ENCODE measurements at places on chromosomes 4 and X.

GRCh38 chr4:127140306-127140705 lies 492.5 kb upstream of the INTU start:
- no peak for DNase-seq

DNA sequence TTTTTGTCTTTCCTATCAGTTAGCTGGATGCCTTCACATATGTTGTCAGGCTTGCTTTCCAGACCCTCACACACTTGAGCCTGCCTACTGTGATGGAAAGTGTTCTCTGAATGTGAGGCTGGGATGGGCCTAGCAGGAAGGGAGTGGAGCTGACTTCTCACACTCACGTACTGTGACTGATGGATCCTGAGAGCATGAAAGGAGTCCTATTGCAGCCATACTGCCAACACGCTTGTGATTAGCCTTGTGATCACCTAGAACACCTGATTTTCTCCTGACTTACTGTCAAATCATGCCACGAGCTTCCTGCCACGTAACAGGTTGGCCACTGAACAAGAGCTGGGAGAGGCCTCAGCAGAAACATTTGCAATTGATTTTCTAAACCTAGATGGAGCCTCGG lies 49.9 kb downstream of the ACOX3 start:
- no peak for DNase-seq

- no peak for DNase-seq
Observed at GRCh38 chr4:113952452-113953029, 26.9 kb downstream of the ARSJ start.

GRCh38 chr4:120844528-120844921 lies 78.0 kb downstream of the PRDM5 start:
- DNase-seq, result no peak

GRCh38 chr4:90082449-90082848 lies 44.7 kb upstream of the CCSER1 start:
- DNase-seq, result no peak

GRCh38 chr4:151955721-151956380 lies 195.0 kb upstream of the GATB start:
- no peak for DNase-seq
